ENCODE measurements at places on chromosomes 7 and 10.

- DNase-seq = no peak
These were observed 10.6 kb downstream of the ARHGAP21 start for GRCh38 chr10:24713086-24713485.

GRCh38 chr7:30862995-30863705 is 48.5 kb upstream of the AQP1 start:
- DNase-seq = no peak

GRCh38 chr7:22393913-22394729 is 37.2 kb upstream of the RAPGEF5 start:
- no peak for DNase-seq

GRCh38 chr10:5165738-5166137 is 19.2 kb downstream of the AKR1C8 start:
- DNase-seq = no peak

DNA sequence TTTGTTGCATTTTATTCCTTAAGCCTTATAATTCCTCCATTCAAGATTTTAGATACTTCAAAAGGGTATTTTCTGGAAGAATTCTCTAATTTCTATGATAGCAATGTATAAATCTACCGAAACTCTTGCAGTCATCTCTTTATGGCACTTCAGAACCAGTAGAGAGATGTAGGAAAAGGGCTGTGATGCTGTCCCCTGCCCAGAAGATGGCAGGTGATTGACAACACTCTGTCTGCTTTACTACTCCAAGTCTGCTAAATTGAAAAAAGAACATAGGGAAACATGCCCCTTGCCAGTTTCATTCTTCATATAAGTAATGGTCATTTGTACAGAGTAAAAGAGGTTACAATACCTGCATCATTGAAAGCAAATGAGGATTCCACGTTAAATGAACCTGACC is 5.1 kb downstream of the TCTN3 start:
- no peak for DNase-seq

DNA sequence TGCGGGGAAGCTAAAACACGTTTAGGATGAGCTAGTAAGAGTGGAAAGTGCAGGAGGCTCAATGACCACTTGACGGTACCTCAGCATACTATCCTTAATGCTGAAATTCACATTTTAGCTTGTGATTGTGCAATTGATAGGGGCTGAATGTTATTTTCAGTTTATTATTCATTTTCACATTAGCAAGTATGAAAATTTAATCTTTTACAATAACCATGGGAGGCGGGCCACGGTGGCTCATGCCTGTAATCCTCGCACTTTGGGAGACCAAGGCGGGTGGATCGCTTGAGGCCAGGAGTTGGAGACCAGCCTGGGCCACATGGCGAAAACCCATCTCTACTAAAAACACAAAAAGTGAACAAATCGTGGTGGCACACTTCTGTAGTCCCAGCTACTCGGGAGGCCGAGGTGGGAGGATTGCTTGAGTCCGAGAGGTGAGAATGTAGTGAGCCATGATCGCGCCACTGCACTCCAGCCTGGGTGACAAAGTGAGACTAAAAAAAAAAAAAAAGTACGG is 22.0 kb upstream of the ANLN start:
- no peak for DNase-seq

- no peak for DNase-seq
These were observed 76.1 kb downstream of the ZNF277 start for GRCh38 chr7:112282476-112283188.

- no peak for DNase-seq
These were observed 49.2 kb upstream of the ANKRD1 start for GRCh38 chr10:90969947-90970673.

DNA sequence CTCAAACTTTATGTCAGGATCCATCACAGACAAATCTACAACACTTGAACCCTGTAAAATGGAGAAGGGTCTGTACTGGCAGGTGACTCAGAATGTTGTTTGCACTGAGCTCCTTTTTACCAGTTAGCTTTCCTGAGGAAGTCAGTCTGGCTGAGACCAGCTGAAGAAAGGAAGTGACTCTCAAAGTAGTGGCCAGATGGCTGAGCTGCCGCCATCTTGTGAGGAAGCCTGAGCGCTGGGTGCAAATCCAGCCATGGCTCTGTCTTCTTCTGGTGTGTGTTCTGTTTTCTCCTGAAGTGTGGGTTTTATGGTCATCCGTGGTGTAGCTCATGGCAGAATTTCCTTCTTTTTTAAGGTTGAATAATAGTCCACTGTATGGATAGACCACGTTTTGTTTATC is 25.5 kb upstream of the ECHDC3 start:
- no peak for DNase-seq

- DNase-seq = no peak
These were observed 10.3 kb downstream of the BAMBI start for GRCh38 chr10:28687683-28688001.

GRCh38 chr10:472241-472910 is 217.1 kb downstream of the DIP2C start:
- no peak for DNase-seq

- no peak for DNase-seq
These were observed 61.6 kb downstream of the CYTH3 start for GRCh38 chr7:6210621-6211372.

GRCh38 chr7:123647106-123647730 is 8.4 kb upstream of the LMOD2 start:
- DNase-seq = no peak

GRCh38 chr10:104333728-104334373 is 4.4 kb downstream of the ITPRIP start:
- DNase-seq = no peak

GRCh38 chr10:56856569-56856968 is 495.5 kb upstream of the ZWINT start:
- no peak for DNase-seq

- DNase-seq = no peak
These were observed 10.9 kb downstream of the ATG9B start for GRCh38 chr7:151013356-151013732.

- no peak for DNase-seq
These were observed 3.1 kb upstream of the HOXA9 start for GRCh38 chr7:27168265-27168947.

DNA sequence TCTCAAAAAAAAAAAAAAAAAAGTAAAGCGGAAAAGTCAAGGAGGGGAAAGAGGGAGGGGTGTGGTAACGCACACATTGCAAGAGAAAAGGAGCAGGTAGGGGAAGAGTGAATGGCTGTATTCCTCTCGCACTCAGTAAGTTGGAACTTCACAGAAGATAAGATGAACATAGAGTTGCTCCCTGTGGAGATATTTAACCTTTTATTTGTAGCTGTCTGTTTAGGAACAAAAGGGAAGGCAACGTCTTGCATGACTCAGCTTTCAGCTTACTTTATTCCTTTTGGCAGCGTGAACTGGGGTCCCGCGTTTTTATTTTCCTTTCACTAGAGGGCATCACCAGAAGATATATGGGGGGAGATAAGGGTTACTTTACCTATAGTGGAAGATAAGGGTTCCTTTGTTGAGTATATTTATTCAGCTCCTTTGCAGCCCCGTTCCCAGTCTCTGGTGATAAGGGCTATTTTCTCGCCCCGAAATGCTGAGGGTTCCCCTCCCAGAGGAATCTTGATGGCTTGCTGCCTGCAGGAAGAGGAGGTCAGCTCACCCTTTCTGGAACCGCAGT is 78.5 kb downstream of the APBB1IP start:
- no peak for DNase-seq
